ENCODE measurements at places on chromosomes 12 and 14.
A peak's percentile ranks its signal among the peaks of the same experiment; 100 is the strongest.

GRCh38 chr12:59874781-59875180 lies 279.0 kb downstream of the SLC16A7 start:
- DNase-seq: no peak

DNA sequence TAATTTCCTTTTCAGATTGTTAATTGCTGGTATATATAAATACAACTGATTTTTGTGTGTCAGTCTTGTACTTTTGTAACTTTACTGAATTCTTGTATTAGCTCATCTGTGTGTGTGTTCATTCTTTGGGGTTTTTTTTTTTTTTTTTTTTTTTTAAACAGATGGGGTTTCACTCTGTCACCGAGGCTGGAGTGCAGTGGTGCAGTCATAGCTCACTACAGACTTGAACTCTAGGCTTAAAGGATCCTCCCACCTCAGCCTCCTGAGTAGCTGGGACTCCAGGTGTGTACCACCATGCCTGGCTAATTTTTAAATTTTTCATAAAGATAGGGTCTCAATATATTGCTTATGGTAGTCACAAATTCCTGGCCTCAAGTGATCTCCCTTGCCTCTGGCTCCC lies 68.0 kb downstream of the WNK1 start:
- no peak for DNase-seq

GRCh38 chr14:77212097-77212870 lies 30.7 kb downstream of the TMEM63C start:
- DNase-seq: no peak

- no peak for DNase-seq
These were observed 559.9 kb downstream of the C12orf50 start for GRCh38 chr12:87469295-87469694.

DNA sequence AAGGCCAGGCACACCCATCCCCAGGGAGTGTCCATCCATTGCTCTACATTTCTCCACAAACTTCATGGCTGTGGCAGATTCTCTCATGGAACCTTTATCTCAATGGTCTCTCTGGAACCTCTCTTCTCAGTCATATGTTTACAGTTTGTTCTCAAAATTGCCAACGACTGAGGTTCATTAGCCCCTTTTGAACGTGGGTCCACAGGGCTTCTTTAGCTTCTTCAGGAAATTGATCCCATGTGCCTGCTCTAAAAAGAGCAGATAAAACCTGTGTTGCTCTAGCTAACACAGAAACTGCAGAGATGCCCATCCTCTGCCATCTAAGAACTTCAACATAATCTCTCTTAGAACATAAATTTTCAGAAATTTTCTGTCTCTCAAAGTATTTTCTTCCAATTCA lies at the start of gene OR6C4:
TSS of gene OR6C4 (plus strand) at position 301 of the 400 bp plus-strand sequence. CDS start 1,625 bp downstream, outside the sequence.
- DNase-seq: no peak

GRCh38 chr14:25841226-25841625 lies 756.6 kb downstream of the NOVA1 start:
- no peak for DNase-seq

GRCh38 chr12:130322263-130322662 lies 15.4 kb upstream of the PIWIL1 start:
- no peak for DNase-seq

DNA sequence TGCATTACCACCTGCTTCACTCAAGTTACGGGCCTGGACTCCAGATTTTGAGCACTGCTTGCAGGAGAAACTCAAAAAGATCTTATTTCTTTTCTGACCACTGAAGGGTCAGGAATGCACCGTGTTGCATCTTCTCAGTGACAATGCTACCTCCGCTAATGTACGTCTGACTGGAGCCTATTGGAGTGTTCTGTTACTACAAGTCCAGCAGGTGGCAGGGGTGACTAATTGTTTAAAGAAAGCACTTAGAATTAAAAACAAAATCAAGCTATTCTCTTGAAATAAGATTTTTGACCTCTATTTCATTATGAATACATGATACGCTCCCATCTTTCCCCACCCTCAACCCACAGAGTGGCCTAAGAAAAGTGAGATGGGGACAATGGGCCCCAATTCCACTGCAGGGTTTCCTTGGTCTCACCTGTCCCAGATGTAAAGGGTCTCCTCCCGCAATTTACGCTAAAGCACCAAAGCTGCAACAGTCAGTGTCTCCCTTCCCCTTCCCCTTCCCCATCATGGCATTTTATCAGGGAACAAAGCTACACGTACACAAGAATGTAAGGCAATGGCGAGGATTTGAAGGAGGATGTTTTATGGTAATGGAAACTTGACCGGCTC lies 2.2 kb downstream of the TBPL2 start:
- DNase-seq: peak; percentile 55

DNA sequence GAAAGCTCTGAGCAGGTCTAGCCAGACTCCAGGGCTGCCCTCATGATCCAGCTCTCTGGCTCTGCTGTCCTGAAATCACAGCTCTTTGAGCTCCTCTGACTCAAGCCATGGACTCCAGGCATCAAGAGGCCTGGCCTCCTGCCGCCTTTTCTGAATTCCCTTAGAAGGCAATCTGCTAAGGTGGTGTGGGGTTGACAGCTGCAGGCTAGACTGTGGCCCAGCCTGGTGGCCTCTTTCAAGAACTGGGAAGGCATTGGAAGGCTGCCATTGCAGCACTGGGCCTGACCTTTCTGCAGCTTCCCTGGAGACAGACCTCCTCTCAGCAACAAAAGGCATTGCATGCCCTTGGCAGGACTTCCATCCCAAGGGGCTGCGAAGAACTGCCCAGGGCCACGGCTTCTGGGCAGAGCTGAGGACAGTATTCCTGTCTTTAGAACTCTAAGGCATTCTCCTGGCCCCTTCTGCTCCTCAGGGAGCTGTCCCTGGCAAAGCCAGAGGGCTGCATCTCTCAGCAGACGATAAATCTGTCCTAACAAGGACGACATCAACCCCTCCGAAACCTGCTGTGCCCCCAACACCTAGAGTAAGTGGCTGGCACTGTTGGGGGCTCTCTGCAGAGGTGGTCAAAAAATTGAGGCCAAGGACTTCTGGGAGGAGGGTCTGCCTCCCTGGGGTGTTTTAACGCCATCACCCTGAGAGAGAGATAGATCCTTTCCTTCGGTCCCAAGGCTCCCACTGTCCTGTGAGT lies 115.6 kb downstream of the RBM19 start:
- peak; percentile 16 for DNase-seq

DNA sequence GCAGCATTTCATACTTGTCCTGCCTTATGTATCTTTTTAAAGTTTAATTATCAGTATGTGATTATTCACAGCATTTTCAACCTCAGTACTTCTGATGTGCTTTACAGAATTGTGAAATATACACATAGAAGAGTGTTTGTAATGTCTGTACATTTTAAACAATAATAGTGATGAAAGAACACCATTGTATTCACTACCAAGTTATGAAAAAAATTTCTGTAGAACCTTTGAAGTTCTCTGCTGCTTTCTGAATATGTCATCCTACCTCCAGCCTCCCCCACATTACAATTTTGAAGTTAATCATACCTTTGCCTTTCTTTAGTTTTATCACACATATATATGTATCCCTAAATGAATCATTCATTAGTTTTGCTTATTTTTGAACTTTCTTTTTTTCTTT lies 24.8 kb downstream of the FRMD6 start:
- no peak for DNase-seq

- no peak for DNase-seq
These were observed 117.6 kb downstream of the CMAS start for GRCh38 chr12:22163594-22163993.

- DNase-seq: no peak
These were observed 9.2 kb upstream of the HSP90AA1 start for GRCh38 chr14:102095871-102096568.

- DNase-seq: no peak
These were observed 19.7 kb downstream of the VDR start for GRCh38 chr12:47885012-47885501.

DNA sequence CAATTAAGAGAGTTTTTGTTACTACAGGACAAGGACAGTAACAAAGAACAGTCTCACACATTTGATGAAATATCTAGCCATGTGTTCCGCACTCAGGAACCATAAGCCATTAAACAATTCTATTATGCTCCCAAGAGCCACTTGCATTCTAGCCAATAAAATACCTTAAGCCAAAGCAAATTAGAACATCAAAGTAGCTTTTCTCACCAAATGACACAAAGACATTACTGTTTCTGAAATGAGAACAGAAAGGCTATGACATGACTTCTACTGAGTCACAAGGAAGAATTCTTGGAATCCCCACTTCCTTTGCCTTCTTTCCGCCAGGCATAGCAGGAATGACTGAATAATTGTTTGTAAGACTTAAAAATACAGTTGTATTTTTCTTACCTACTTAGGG lies 445.8 kb downstream of the ATP23 start:
- no peak for DNase-seq

DNA sequence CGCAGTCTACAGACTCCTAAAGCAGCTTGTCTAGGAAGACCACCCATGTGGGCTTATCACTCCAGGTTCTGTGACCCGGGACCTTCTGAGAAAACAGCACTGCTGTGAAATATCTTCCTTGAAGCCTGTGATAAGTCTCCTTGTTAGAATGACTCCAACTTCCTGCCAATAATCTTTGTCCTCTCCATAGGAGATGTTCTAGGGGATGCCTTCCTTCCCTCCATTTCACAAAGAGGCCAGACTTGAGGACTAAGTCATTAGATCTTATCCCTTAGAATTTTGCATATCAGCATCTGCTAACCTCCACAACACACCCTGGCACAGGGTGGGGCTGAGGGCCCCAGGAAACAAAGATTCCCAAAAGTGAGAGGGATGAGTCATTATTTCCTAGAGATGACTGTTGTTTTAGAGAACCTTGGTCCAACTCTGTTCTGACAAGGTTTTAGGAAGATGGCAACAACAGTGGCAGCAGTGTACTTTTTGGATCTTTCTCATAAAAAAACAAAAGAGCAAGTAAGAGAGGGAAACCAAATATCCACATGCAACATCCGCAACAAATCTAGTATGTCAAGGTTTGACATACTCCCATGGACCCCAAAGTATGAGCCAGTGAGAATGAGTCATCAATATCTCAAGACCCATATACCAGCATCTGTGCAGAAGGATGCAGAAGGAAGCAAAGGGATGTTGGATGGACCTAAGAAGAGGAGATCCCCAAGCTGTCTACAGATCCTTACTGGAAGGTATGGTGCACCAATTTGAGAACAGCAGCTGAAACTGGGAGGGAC lies 6.0 kb downstream of the LTB4R start:
- no peak for DNase-seq

DNA sequence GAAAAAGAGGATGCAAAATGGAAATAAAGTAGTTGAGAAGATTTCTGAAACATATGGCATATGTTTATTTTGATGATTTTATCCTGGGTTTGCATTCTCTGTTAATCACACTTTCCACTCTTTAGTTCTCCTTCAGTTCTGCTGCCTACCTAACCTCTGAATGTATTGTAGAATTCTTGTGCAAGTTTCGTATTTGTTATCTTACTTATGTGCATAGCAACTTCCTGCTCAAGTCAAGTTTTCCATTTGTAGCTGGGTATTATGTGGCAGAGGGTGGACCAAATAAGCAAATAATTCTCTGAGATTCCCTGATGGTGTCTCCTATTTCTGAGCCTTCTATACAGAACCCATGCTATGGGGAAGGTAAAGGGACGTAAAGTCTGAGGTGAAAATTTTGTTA lies 381.6 kb downstream of the FOXG1 start:
- DNase-seq: no peak

DNA sequence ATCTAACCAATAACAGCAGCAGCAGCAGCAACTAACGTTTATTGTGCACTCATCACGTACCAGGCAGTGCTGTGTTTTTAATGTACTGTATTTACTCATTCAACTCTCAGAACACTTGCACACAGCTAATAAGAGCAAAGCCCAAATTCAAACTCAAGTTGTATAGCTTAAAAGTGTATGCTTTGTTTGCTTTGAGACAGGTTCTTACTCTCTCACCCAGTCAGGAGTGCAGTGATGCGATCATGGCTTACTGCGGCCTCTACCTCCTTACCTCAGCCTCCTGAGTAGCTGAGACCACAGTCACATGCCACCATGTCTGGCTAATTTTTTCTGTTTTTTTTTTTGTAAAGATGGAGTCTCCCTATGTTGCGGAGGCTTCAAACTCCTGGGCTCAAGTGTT lies 105.4 kb downstream of the PAPLN start:
- DNase-seq: no peak

DNA sequence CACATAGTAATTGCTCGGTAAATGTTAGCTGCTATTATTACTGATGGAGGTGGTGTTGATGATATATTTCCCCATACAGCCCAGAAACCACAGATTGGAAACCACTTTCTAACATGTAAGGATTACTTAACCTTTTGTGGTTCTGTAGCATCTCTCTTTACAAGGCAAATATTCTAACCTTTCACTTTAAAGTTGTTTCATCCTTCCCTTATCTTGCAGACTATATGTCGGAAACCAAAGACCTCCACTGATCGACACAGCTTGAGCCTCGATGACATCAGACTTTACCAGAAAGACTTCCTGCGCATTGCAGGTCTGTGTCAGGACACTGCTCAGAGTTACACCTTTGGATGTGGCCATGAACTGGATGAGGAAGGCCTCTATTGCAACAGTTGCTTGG lies 75.8 kb downstream of the FRMD6 start:
- DNase-seq: no peak

- no peak for DNase-seq
These were observed 6.9 kb downstream of the SERPINA4 start for GRCh38 chr14:94568186-94568585.

- DNase-seq: no peak
These were observed 7.7 kb upstream of the PLEKHG7 start for GRCh38 chr12:92695056-92695455.

GRCh38 chr12:76717314-76717713 lies 46.6 kb upstream of the ZDHHC17 start:
- no peak for DNase-seq

DNA sequence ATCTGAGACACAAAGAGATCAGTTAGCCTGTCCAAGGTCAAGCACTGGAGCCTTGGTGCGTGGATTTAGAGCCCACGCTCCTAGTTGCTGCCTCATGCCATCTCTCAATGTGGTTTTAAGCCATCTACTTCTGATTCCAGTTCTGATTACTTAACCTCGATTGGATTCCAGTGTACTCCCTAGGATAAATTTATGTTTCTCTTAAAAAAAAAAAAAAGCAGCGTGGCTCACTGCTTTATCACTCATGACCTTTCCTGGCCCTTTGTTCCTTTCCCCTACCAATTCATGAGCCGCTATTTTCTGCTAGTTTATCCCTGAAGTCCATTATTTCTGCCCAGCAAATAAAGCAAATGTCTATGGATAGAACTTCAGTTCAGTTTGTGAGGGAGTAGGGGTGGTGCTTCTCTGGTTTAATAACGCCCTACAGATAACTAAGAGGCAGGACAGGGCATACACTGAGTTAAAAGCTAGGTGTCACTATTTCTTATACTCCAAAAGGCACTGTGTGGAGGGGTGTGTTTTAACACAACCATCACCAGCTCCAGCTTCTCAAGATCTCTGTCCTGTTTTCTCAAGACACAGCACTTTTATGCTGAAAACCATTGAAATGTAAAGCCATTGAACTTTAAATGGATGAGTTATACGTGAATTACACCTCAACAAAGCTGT lies 9.8 kb upstream of the PARP11 start:
- peak; percentile 3 for DNase-seq
